ENCODE measurements at places on chromosomes 5 and 9.

- no peak for DNase-seq
Measured at GRCh38 chr9:116278326-116278725, 124.7 kb downstream of the PAPPA start.

DNA sequence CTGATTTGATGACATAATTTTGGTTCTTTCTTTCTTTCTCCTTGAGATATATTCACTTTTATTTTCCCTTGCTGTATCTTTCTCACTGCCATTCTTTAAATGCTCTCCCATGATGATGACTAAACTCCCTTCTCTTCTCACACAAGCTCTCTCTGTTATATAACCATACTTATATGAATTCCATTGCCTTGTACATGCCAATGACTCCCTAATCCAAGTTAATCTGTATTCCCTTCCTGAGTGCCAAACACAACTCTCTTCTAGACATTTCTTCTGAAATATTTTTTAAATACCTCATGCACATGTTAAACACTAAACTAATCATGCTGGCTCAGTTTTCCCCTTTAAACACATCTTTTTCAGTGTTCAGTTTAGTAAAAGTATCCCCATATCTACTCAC lies 62.2 kb upstream of the ST8SIA4 start:
- no peak for DNase-seq

GRCh38 chr9:24897826-24898225 lies 352.1 kb upstream of the IZUMO3 start:
- DNase-seq: no peak

DNA sequence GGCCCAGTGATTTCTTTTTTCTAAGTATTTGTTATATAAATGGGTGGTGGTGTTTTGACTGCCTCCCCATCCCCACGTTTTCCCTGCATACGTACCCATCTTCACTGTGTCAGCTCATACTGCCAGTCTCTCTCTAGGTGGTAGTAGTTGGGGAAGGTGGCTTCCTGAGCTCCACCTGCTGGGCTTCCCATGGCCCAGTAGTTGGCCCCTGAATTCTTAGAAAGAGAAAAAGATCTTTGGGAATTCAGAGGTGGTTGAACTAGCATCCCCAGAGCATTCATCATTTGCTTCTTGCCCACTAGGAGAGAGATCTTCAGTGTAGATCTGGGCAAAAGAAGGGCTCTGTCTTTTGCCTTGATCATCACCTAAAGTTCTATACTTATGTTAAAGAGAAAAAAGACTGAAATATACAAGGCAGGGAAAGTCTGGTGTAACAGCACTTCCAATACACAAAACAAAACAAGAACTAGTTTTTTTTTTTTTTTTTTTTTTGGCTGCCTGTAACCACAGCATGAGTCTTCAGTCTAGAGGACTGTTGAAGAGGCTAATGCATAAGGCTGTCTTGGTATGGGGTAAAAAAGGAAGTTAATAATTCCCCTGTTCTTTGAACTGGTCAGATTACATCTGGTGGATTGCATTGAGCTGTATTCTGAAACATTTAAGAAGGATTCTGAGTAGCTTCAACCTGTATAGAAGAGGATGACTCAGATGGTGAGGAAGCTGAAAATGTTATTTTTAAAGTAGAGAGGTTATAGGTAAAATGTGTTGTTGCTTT lies 128.7 kb downstream of the ATG10 start:
- no peak for DNase-seq

- DNase-seq: no peak
Measured at GRCh38 chr9:89975630-89976029, 370.8 kb downstream of the GADD45G start.

- DNase-seq: no peak
Measured at GRCh38 chr9:132162764-132163456, 1.1 kb downstream of the NTNG2 start.

DNA sequence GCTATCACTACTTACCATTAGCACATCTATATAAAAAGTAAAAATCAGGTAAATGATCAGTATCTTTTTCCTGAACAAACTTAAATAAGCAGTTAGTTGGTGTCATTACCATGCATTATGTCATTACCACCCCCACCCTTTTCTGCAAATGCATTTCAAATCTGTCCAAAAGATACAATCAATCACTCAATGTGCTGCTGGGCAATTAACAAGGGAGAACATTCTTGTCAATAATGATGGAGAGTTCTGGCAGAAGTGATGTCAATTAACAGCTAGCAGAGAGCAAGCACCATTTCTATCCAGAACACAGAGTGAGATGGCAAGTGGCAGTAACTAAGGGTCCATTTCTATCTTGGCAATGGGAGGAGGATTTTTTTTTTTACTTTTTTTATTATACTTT lies 3.5 kb upstream of the PDE4D start:
- no peak for DNase-seq

GRCh38 chr9:99722877-99723276 lies 98.8 kb upstream of the NR4A3 start:
- no peak for DNase-seq

GRCh38 chr9:83536332-83536731 lies 1.9 kb downstream of the FRMD3 start:
- DNase-seq: no peak

GRCh38 chr5:99694884-99695283 lies 766.1 kb upstream of the CHD1 start:
- no peak for DNase-seq

- no peak for DNase-seq
Measured at GRCh38 chr5:84438456-84438855, 53.8 kb upstream of the EDIL3 start.

GRCh38 chr9:107491081-107492053 lies 1.8 kb upstream of the KLF4 start:
- no peak for DNase-seq

DNA sequence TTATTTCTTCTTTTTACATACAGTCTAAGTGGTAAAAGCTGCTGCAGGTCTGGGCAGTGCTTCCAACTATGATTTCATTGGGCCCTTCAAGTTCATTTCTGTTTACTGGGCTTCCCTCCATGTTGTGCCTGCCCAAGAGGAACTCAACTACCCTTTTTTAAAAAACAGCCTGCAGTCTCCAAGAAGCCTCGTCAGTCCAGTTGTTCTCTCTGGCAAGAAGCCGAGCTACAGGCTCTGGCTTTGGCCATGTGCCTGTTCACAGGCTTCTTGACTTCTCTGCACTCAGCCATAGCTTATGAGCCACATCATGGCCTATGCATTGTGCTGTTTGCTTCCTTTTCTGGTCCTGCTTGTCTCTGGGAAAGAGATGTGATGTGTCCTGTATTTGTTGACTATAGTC lies 119.7 kb upstream of the PJA2 start:
- no peak for DNase-seq

All from GM04504 (cell line).